ENCODE measurements at places on chromosomes 3 and 15.

DNA sequence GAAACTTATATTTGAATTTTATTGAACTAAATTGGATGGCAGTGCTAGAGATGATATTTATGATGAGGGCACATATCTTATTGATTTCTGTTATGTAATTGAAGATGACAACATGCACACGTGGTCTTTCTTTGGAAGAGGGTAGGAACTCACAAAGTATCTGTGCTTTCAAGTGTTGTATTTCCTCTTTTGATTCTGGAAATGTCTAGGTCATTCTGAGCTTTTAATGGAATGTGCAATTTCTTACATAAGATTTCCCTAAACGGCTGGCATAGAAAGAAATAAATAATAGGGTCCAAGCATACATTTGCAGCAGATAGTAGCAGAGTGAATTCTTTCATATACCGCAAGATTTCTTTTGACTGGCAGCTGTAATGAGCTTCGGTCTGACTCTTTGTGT, 10.1 kb upstream of the GPR171 start:
- no peak for DNase-seq

- no peak for DNase-seq
Measured at GRCh38 chr3:150490277-150490986, 55.9 kb downstream of the SERP1 start.

DNA sequence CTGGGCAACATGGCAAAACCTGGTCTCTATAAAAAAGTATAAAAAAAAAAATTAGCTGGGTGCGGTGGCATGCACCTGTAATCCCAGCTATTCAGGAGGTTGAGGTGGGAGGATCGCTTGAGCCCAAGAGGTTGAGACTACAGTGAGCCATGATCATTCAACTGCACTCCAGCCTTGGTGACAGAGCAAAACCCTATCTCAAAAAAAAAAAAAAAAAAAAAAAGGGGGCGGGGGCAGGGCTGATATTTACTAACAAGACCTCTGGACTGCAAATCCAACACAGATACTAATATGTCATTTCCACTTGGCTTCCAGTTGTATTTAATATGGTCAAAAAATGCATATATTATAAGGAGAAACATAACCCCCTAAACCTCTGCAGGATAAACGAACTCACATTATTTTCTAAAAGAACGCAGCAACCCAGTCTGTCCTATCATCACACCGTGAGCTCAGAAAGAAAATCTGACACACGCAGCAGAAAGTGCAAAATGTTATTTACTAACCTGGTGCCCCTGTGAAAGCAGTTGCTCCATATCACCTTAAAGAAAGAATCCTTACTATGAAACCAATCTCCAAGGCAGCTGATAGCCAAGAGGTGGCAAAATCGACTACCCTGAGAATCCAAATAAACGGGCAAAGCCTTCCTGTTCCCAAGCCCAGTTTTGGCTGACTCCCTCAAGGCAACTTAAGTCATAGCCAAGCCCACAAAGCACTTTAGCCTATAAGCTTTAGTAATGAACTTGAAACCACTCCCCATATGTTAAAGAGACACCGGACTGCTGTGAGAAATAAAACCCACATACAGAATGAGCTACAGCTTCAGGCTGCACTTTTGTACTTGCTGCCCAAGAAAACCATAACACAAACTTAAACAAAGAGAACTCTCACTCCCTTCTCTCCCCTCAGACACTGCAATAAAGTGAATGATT, 39.3 kb downstream of the PLD1 start:
- DNase-seq = no peak

GRCh38 chr3:57169872-57170623, 4.9 kb upstream of the IL17RD start:
- DNase-seq = peak; percentile 87

- DNase-seq = peak; percentile 44
Measured at GRCh38 chr15:20344601-20345400, 196.8 kb downstream of the GOLGA6L6 start.

All from mesothelial cell of epicardium (in vitro differentiated cells).